ENCODE measurements at places on chromosomes 7 and 10. TPM values are rescaled to one million over a fixed set of nuclear protein-coding genes. Genes with fewer than 3 reads are reported as not detected.

GRCh38 chr10:77456414-77456813, 181.2 kb downstream of the KCNMA1 start:
- H3K4me1 ChIP-seq = no peaks in the 10 kb centered on the region
- no peaks in the 10 kb centered on the region for H3K27me3 ChIP-seq
- no peaks in the 10 kb centered on the region for H3K36me3 ChIP-seq
- no peak overlapping the region for H3K4me3 ChIP-seq
- no peak overlapping the region for H3K27ac ChIP-seq

DNA sequence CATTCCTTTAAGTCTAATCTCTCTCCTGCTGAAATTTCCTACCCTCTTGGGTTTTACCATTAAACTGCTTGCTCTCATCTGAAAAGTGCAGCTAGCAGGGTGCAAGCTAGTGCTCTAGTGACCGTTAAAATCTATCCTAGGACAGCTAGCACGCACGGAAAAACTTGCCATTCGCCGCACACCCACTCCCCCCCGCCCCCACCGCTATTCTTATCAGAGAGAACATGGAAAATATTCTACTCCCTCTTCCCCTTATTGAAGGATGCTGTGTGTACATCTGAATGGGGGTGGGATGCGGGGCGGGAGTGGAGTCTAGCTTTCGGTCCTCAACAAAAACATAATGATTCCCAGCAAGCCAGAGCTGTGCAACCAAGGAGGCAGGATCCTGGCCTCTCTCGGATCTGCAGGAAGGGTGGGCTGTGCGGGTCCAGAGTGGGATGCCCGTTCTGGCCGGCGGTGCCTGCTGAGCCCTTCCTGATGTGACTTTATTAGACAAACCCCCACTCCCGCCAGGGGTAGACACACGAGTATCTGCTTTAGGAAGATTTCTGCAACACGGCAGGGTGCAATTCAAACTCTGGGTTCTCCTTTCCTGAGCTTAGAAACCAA, 1.1 kb upstream of the ADRA2A start:
- H3K36me3 ChIP-seq = peaks cover 2% of the 10 kb centered on the region
- peaks cover 72% of the 10 kb centered on the region for H3K27me3 ChIP-seq
- H3K27ac ChIP-seq = no peak overlapping the region

DNA sequence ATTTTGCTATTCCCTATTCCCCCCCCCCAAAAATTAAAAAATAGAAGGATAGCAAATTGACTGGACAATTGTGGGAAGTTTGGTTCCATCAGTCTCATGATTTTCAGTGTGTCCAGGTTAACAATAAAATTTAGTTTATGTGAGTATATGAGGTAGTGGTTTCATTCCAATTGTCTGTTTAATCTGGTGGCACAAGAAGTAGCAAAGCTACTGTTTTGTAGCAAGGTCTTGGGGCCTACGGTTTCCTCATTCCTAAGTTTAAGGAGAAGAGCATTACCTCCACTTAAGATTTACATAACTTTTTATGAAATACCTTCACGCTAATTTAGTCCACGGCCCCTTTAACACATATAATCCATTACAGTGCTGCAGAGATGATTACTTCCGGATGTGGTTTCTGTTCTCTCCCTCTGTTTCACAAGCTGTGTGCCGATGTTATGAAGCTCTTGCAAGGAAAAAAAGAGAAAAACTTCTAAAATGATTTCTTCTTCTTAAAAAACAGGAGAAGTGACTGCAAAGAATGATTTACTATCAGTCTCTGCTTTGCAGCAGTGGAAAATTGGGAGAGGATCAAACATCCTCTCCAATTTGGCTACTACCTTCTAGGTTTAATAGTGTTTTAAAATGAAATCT, 32.7 kb upstream of the NPVF start:
- peak overlapping the region; percentile 35 for H3K27ac ChIP-seq
- H3K27me3 ChIP-seq = peaks cover 12% of the 10 kb centered on the region
- peak overlapping the region; percentile 30 for H3K4me3 ChIP-seq
- no peaks in the 10 kb centered on the region for H3K36me3 ChIP-seq
- DNase-seq = peak; percentile 49
- H3K4me1 ChIP-seq = peaks cover 24% of the 10 kb centered on the region

DNA sequence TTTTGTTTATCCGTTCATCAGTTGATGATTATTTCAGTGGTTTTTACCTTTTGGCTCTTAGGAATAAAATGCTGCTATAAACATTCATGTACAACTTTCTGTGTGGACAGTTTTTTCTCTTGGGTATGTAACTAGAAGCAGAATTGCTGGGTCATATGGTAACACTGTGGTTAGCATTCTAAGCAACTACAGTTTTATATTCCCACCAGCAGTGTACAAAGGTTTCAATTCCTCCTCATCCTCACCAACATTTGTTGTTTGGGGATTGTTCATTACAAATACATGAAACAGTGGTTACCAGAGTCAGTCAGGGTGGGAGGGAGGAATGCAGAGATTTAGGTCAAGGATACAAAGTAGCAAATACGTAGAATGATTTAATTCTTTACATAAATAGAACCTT, 97.0 kb downstream of the NPSR1 start:
- H3K27me3 ChIP-seq = no peaks in the 10 kb centered on the region
- no peak for DNase-seq
- no peaks in the 10 kb centered on the region for H3K4me1 ChIP-seq
- H3K4me3 ChIP-seq = no peak overlapping the region
- H3K36me3 ChIP-seq = no peaks in the 10 kb centered on the region

DNA sequence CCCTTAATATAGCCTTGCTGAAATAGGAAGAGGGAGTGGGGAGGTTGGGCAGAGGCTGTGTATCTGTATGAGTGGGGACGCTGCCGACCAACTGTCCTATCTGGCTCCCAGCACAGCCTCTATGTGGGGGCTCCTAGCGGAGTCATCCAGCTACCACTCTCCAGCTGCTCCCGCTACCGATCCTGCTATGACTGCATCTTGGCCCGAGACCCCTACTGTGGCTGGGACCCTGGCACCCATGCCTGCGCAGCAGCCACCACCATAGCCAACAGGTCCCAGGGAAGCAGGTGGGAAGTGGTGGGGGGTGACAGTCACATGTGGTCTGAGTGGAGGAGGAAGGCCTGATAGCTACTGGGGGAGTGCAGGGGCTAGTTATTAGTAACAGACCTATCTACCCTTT, 6.6 kb downstream of the MRPL43 start:
- H3K27ac ChIP-seq = no peak overlapping the region
- H3K4me1 ChIP-seq = peaks cover 4% of the 10 kb centered on the region
- no peaks in the 10 kb centered on the region for H3K27me3 ChIP-seq
- no peak overlapping the region for H3K4me3 ChIP-seq
- DNase-seq = no peak

DNA sequence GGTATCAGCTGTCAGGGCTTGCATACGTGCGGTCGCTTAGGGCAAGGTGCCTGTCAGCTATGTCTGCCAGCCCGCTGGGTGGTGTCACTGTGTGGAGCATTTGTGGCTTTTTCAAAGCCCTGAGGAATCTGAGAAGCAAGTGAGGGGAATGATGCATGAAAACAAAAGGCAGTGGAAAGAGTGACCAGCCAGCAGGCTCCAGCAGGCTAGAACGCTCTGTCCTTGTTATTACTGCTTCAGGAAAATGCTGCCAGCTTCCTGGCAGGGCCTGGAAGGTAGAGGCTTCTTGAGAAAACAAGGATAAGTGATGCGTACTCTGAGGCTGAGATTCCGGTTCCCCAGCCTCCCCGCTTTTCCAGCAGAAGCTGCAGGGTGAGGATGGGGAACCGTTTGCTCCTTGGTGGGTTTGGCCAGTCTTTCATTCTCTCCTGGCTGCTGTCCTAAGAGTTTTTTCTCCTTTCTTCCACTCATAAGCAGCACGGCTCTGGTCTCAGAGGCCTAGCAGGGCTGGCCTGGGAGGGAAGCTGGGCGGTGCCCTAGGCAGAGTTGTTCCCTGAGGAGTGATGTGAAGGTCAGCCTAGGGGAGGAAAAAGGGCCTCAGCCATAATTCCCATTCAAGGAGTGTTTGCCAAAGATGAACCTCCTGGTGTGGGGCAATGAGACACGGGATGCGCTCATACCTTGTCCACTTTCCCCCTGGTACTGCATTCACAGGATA, 42.8 kb upstream of the MKLN1 start:
- no peak overlapping the region for H3K4me3 ChIP-seq
- DNase-seq = no peak
- H3K27me3 ChIP-seq = no peaks in the 10 kb centered on the region
- H3K36me3 ChIP-seq = no peaks in the 10 kb centered on the region
- H3K4me1 ChIP-seq = no peaks in the 10 kb centered on the region

DNA sequence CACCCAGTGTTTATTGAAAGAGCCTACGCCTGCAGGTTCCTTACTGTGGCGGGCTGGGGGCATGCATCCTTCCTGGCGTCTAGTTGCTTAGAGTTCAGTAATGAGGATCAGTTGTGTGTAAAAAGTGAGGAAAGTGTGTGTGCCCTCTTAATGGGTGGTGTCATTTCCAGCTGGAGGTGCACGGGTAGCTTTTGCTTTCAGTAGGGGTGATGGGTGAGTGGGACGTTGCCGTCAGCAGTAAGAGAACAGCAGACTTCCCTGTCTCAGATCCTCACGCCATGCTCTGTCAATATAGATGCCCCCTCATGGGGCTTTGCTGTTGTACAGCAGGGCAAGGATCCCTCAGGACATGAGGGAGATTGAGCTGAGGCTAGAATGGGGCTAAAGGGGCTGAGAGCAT, 352.6 kb upstream of the GALNT17 start:
- peaks cover 39% of the 10 kb centered on the region for H3K4me1 ChIP-seq
- H3K27me3 ChIP-seq = no peaks in the 10 kb centered on the region
- no peak overlapping the region for H3K27ac ChIP-seq
- no peak for DNase-seq
- H3K36me3 ChIP-seq = peaks cover 16% of the 10 kb centered on the region

Gene STRIP2
- 6.6 TPM for total RNA-seq

Gene GALNT17
- not detected for total RNA-seq

Gene TRIM50
- total RNA-seq = not detected

Gene COBL
- not detected for total RNA-seq

Gene FXYD4
- not detected for total RNA-seq

All from activated CD8-positive, alpha-beta T cell treated with anti-CD3 and anti-CD28 coated beads, Interleukin-2, amount 10 ng/mL, durations not matched to agents 7 days and 5 days (primary cell).